ENCODE measurements at places on chromosomes 7 and 10.

- DNase-seq = no peak
These were observed 1.3 kb upstream of the PPRC1 start for GRCh38 chr10:102131286-102132170.

DNA sequence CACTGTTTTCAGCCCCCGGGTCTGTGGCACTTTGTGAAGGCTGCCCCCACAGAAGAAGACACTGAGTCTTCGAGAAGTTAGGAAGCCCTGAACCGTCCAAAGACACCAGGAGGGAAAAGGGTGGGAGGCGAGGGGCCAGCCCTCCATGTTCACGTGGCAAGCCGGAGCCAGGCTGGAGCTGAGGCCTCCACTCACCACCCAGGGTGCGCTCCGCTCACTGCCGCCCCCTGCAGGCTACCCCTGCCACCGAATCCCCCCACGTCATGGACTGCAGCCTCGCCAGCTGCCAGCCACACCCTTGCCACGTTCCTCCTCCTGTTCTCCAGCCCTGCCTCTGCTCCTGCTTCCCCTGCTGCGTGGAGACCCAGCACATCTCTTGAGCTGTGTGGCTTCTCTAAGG lies 59.0 kb upstream of the EN2 start:
- DNase-seq = peak; percentile 36

DNA sequence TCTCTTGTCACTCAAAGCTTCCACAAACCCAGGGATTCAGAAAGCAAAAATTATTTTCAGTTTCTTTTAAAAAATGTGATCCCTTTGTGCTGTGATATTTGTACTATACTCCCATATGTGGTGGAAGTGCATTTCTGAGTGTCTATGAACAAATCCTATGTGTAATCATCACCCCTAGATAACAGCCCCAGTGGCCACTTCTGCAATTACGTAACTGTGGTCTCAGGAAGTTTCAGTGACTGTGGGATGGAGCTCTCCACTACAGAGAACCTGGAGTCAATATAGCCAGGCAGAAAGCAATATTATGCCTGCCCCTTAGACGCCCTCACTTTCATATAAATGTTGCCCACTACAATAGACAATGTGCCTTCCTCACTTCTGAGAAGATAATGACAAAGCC lies 1101.7 kb upstream of the GHITM start:
- DNase-seq = no peak

- peak; percentile 87 for DNase-seq
These were observed 38.0 kb downstream of the STARD3NL start for GRCh38 chr7:38215735-38216670.

GRCh38 chr10:94496646-94497045 lies 48.9 kb upstream of the HELLS start:
- no peak for DNase-seq

DNA sequence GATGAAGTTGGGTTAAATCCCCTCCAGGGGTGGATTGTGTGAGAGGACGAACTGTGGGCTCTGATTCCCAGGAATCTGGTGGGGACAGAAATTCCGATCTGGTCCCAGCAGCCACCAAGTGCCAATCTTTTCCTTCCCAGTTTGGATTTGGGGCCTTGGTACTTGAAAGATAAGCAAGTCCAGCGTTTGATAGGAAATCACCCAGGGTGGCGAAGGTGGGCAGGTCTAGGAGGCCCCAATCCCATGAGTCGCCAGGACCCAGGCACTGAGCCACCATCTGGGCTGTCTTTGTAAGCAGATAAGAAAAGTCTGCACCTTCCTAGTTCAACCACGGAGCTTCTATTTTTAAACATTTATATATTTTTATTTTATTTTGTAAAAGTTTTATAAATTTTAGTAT lies 122.6 kb upstream of the LSM8 start:
- DNase-seq = no peak

- peak; percentile 37 for DNase-seq
These were observed 47.2 kb downstream of the ANKIB1 start for GRCh38 chr7:92292981-92293380.

DNA sequence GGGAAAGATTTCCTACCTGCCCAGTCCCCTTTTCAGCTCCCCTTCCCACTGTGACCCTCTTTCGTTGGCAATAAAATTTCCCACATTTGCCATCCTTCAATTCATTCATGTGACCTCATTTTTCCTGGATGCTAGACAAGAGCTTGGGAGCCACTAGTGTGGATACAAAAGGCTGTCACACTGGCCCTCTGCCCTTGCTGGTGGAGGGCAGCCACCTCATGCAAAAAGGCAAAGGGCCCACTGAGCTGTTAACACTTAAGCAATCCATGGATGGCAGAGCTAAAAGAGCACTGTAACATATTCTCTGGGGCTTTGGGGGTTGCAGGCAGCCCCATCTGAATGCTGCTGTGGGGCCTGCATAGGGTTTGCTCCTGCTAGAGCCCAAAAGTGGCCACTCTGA lies 315.1 kb downstream of the NEBL start:
- DNase-seq = no peak

- DNase-seq = no peak
These were observed 67.1 kb upstream of the DUSP5 start for GRCh38 chr10:110430340-110431273.

Measured in NCI-H69 (cell line).